ENCODE measurements at places on chromosomes 4 and X.
A peak's percentile ranks its signal among the peaks of the same experiment; 100 is the strongest.

- no peaks in the 10 kb centered on the region for H3K4me1 ChIP-seq
- no peak for DNase-seq
- no peaks in the 10 kb centered on the region for H3K27me3 ChIP-seq
- H3K4me3 ChIP-seq: no peak overlapping the region
- H3K36me3 ChIP-seq: no peaks in the 10 kb centered on the region
Measured at GRCh38 chrX:11789809-11790208, 31.8 kb downstream of the MSL3 start.

- no peak for DNase-seq
- H3K4me3 ChIP-seq: no peak overlapping the region
- H3K4me1 ChIP-seq: no peaks in the 10 kb centered on the region
Measured at GRCh38 chr4:26179316-26179760, 141.5 kb upstream of the RBPJ start.

DNA sequence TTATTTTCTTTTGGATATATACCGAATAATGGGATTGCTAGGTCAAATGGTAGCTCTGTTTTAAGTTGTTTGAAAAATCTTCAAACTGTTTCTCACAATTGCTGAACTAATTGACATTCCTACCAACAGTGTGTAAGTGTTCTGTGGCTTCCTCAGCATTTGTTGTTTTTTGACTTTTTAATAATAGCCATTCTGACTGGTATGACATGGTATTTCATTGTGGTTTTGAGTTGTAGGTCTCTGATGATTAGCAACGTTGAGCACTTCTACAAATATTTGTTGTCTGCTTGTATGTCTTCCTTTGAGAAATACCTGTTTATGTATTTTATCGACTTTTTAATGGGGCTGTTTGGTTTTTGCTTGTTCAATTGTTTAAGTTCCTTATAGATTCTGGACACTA is 680.1 kb upstream of the GRIA3 start:
- H3K4me1 ChIP-seq: no peaks in the 10 kb centered on the region
- no peaks in the 10 kb centered on the region for H3K27me3 ChIP-seq
- no peak overlapping the region for H3K4me3 ChIP-seq
- no peak for DNase-seq
- H3K27ac ChIP-seq: no peak overlapping the region

- H3K4me1 ChIP-seq: no peaks in the 10 kb centered on the region
- H3K27me3 ChIP-seq: no peaks in the 10 kb centered on the region
- no peak for DNase-seq
- H3K27ac ChIP-seq: no peak overlapping the region
- H3K36me3 ChIP-seq: peaks cover 43% of the 10 kb centered on the region
- no peak overlapping the region for H3K4me3 ChIP-seq
Measured at GRCh38 chrX:131816551-131817136, 206.5 kb upstream of the STK26 start.

GRCh38 chr4:4820261-4820660 is 39.2 kb upstream of the MSX1 start:
- H3K4me3 ChIP-seq: no peak overlapping the region
- H3K36me3 ChIP-seq: no peaks in the 10 kb centered on the region
- DNase-seq: no peak
- no peaks in the 10 kb centered on the region for H3K27me3 ChIP-seq

- H3K36me3 ChIP-seq: no peaks in the 10 kb centered on the region
- no peak overlapping the region for H3K27ac ChIP-seq
- H3K27me3 ChIP-seq: no peaks in the 10 kb centered on the region
- no peak overlapping the region for H3K4me3 ChIP-seq
- no peaks in the 10 kb centered on the region for H3K4me1 ChIP-seq
Measured at GRCh38 chrX:148942754-148943153, 442.3 kb downstream of the AFF2 start.

DNA sequence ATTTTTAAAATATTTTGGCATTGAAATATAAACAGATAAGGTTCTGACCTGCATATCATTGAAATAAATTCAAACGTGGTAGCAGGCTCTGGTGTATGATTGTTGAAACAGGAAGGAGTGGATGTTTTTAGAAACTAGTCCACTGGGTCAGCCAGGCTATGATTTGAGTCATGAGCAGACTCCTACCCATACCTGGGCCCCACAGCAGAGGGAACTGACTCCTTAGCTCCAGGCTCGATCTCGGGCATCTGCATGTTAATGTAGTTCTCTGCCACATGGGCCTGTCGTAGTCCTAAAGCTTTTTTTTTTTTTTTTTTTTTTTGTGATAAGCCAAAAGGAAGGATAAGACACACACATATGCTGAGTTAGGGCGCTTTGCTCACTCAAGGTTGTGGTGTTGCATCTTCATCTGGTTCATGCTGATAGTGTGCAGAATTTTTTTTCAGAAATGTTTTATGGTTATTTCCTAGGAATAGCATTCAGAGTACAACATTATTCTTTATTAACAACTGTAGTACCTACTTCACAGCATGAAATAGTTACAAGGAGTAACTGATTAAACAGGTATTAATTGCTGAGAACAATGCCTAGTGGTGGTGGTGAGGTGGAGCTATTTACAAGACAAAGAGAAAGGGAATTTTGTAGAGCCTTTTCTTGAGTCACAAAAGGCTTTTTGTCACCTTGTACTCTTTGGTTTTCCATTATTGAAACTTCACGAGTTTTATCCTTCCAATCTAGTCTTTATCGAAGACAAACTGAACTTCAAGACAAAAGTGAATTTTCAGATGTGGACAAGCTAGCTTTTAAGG is 27.3 kb downstream of the OFD1 start:
- peaks cover 6% of the 10 kb centered on the region for H3K36me3 ChIP-seq
- DNase-seq: no peak
- no peaks in the 10 kb centered on the region for H3K27me3 ChIP-seq
- no peaks in the 10 kb centered on the region for H3K4me1 ChIP-seq
- no peak overlapping the region for H3K27ac ChIP-seq
- no peak overlapping the region for H3K4me3 ChIP-seq

GRCh38 chr4:52036886-52037530 is 1.1 kb downstream of the SGCB start:
- 0 out of 2 replicates have a peak, but pooled peaks cover 2% of the 10 kb centered on the region for H3K4me1 ChIP-seq
- no peak for DNase-seq
- no peaks in the 10 kb centered on the region for H3K27me3 ChIP-seq
- H3K36me3 ChIP-seq: no peaks in the 10 kb centered on the region
- H3K4me3 ChIP-seq: peak overlapping the region; percentile 81

GRCh38 chrX:128021566-128021965 is 30.6 kb downstream of the ACTRT1 start:
- H3K27me3 ChIP-seq: no peaks in the 10 kb centered on the region
- no peak overlapping the region for H3K4me3 ChIP-seq
- no peaks in the 10 kb centered on the region for H3K4me1 ChIP-seq
- H3K36me3 ChIP-seq: no peaks in the 10 kb centered on the region
- H3K27ac ChIP-seq: no peak overlapping the region
- DNase-seq: no peak

GRCh38 chr4:81506731-81507130 is 35.0 kb upstream of the RASGEF1B start:
- no peak for DNase-seq
- no peaks in the 10 kb centered on the region for H3K4me1 ChIP-seq
- no peaks in the 10 kb centered on the region for H3K27me3 ChIP-seq
- no peak overlapping the region for H3K4me3 ChIP-seq
- no peak overlapping the region for H3K27ac ChIP-seq

- H3K4me3 ChIP-seq: no peak overlapping the region
- H3K4me1 ChIP-seq: no peaks in the 10 kb centered on the region
- peaks cover 11% of the 10 kb centered on the region for H3K36me3 ChIP-seq
- no peaks in the 10 kb centered on the region for H3K27me3 ChIP-seq
- H3K27ac ChIP-seq: no peak overlapping the region
- no peak for DNase-seq
Measured at GRCh38 chr4:150826306-150826705, 188.8 kb downstream of the LRBA start.

DNA sequence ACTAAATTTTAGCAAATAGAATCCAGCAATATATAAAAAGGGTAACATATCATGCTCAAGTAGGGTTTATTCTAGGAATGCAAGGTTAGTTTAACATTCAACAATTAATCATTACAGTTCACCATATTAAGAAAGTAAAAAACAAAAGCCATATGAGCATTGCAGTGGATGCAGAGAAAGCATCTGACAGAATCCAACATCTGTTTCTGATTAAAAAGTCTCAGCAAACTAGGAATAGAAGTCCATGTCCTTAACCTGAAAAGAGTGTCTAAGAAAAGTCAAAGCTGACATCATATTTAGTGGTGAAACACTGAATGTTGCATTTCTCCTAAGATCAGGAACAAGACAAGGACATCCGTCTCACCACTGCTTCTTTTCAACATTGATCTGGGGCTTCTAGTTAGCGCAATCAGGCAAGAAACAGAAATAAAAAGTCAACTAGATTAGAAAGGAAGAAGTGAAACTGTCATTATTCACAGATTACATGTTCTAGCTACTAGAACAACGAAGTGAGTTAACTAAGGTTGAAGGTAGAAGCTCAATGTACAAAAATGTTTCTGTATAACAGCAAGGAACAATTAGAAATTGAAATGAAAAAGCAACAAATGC is 49.3 kb downstream of the MRPL1 start:
- no peaks in the 10 kb centered on the region for H3K27me3 ChIP-seq
- no peak for DNase-seq
- H3K27ac ChIP-seq: no peak overlapping the region
- H3K36me3 ChIP-seq: no peaks in the 10 kb centered on the region
- H3K4me3 ChIP-seq: no peak overlapping the region
- H3K4me1 ChIP-seq: no peaks in the 10 kb centered on the region

GRCh38 chr4:171718069-171718468 is 95.1 kb upstream of the GALNTL6 start:
- no peak overlapping the region for H3K4me3 ChIP-seq
- H3K27me3 ChIP-seq: no peaks in the 10 kb centered on the region
- H3K27ac ChIP-seq: no peak overlapping the region
- no peaks in the 10 kb centered on the region for H3K4me1 ChIP-seq
- H3K36me3 ChIP-seq: no peaks in the 10 kb centered on the region

DNA sequence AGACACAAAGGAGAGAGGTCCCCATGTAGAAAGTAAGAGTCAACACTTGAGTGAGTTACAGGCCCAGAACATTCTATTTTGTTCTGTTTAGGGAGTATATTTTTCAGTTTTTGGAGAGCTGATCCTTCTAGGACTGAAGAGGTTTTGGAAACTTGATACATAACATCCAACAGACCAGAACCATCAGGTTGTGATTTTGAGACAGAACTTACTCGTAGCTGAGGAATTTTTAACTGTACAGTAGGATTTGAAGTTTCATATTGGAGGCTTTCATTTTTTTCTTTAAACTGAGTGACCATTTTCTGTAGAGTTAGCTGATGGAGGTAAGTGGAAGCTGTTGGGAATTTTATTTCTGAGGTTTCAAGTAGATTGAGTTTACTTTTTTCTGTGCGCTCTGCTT is 73.3 kb downstream of the NCAPG start:
- no peak for DNase-seq
- no peaks in the 10 kb centered on the region for H3K36me3 ChIP-seq
- H3K4me3 ChIP-seq: no peak overlapping the region
- H3K4me1 ChIP-seq: peaks cover 5% of the 10 kb centered on the region
- no peaks in the 10 kb centered on the region for H3K27me3 ChIP-seq

DNA sequence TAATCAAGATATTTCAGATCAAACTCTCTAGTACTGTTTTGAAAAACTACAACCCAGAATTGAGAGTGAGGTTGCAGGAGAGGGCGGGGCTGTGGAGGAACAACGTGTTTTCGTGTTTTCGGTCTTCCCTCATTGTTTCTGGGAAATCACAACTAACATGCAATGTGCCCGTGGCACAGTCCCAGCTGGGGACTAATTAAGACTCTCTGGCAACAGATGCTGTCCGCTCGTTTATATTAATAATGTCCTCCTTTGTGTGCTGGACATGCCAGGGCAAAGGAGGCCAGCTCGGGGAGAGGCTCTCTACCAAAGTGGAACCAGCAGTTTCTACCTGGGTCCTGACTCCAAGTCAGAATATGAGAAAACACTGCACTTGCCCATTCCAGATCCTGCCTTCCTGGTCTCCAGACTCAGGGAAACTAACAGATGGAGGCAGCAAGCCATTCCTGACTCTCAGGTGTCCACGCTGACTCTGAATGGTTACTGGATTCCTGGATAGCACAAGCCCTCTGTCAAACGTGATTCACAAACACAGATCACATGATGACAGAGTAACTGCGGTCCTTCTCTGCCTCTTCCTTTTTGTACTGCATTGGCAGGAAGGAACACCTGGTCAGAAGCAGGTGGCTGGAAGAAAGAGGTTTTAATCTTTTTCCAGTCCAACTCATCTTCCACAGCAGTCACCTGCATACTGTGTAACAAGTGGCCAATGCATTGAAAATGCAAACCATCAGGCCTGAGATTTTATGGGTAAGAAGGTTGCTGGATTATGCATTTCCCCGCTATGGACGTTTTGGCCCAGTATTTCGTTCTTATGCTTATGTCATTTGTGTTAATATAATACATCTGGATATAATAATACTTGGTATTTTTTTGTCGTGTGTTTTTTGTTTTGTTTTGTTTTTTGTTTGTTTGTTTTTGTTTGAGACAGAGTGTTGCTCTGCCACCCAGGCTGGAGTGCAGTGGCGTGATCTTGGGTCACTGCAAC is 65.0 kb downstream of the COQ2 start:
- H3K4me1 ChIP-seq: no peaks in the 10 kb centered on the region
- H3K27ac ChIP-seq: no peak overlapping the region
- H3K27me3 ChIP-seq: no peaks in the 10 kb centered on the region
- no peaks in the 10 kb centered on the region for H3K36me3 ChIP-seq

DNA sequence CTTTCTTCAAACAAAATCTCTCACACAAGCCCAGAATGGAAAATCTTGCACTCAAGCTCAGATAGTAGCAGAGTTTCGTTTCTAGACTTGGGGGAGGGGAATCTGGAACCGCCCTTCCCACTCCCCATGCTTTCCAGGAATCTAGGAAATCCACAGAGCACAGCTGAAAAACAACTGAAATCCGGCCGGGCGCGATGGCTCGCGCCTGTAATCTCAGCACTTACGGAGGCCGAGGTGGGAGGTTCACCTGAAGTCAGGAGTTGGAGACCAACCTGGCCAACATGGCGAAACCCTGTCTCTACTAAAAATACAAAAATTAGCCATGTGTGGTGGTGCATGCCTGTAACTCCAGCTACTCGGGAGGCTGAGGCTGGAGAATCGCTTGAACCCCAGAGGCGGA is 127.3 kb upstream of the SLC34A2 start:
- no peak for DNase-seq
- H3K36me3 ChIP-seq: no peaks in the 10 kb centered on the region
- H3K4me1 ChIP-seq: no peaks in the 10 kb centered on the region
- H3K27me3 ChIP-seq: no peaks in the 10 kb centered on the region

Measured in H1 (cell line).